Activated T-cell treated with anti-CD3 and anti-CD28 coated beads for 4 hours (primary cell): ENCODE measurements at places on chromosomes 2 and 18.

DNA sequence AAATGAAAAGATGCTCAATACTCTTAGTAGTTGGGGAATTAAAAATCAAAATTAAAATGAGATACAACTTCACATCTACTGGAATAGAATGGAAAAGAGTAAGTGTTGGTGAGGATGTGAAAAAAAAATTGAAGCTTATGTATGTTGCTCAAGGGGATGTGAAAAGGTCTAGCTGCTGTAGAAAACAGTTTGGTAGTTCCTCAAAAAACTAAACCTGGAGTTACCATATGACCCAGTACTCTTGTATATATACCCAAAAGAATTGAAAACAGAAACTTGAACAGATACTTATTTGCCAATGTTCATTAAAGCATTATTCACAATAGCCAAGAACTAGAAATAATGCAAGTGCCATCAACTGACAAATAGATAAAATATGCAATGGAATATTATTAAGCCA is 208.4 kb downstream of the FIGN start:
- no peak for DNase-seq

DNA sequence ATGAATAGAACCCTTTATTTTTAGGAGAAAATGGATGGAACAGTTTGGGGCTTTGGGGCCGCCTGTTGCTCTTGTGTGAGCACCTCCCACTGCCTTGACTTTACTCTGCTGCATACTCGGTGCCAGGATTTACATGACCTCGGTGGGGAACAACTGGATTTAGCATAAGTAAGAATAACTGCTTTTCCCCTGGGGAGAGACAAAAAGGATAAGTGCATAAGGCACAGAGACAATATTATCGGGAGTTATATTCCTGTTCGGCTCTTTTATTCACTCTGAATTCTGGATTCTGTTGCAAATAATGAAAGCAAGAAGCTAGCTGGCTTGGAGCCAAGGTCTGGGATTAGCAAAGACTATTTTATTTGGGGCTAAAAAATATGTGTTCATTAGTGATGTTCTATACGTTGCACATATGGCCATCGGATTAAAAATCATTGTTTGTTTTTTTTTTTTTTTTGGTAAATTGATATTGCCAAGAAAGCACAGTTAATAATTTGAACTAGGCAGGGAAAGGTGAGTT is 69.8 kb downstream of the CYBRD1 start:
- no peak for DNase-seq

DNA sequence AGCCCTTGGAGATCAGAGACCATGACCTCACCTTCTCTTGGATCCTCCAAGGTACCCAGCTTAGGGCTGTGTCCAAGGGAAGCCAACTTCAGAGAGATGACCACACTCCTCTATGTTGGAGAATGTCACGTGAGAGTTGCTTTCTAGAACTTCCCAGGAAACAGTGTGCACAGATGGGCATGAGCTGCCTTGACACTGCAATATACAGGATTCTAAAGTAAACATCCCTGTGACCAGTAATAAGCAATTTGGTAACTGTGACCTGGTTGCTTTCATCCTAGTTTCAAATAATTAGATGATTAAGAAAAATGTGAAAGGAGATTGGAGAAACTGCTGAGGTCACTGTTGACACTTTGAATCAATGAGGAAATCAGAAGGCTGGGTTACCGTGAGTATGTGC is 181.1 kb upstream of the EPAS1 start:
- DNase-seq: no peak

DNA sequence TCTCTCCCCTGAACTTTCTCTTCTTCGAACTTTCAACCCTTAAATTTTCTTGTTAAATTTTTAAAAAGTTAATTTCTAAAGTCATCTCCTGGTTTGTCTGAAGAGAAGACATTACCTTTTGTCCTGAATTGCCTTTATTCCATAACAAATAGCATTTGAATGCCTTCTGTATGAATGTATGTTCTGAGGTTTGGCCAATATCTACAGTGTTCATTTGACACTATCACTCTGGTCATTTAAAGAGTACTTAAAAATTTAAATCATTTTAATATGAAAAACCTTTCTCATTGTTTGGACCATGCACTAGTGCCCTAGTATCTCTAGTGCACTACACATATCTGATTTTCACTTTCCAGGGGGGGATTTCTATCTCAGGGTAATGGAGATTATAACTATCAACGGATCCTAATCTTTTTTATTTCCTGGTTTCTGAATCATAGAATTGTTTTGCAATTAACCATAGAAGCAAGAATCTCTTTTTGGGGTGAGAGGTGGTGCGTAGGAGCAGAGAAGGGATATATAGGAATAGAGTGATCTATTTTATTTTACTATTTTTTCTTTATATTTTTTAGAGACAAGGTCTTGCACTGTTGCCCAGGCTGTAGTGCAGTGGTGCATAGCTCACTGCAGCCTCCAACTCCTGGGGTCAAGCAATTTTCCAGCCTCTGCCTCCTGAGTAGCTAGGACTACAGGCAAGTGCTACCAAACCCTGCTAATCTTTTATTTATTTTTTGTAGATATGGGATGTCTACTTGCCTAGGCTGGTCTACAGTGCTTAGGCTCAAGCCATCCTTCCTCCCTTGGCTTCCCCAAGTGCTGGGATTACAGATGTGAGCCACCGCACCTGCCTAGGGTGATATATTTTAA is 25.5 kb downstream of the TANC1 start:
- no peak for DNase-seq

DNA sequence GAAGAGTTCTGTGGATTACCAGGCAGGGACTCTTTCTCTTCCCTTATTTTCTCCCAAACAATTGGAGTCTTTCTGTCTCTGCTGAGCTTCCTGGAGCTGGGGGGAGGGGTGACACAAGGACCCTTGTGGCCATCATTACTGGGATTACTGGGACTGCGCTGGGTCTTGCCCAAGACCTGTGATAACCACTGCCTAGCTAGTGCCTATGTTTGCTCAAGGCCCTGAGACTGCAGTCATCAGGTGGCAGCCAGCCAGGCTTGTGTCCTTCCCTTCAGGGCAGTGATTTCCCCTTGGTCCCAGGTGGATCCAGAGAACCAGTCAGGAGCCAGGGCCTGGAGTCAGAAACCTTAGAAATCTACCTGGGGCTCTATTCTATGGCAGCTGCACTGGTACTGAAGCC is 355.6 kb downstream of the PARD3B start:
- no peak for DNase-seq

DNA sequence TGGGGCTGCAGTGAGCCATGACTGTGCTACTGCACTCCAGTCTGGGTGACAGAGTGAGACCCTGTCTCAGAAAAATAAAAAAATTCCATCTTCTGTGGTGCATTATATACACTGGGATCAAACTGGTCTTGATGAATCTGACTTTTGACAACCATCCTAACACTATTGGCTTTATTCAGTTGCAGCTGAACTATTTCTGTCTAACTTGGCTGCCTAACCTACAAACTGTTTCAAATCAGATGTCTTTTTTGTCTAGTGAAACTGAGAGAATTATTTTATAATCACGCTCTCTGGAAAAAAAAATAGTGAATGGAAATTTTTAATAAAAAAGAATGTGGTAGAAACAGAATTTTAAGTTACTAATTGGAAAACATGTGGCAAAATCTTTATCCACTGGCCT is 15.0 kb downstream of the CTLA4 start:
- DNase-seq: no peak

GRCh38 chr18:71471963-71472725 is 1072.0 kb downstream of the CBLN2 start:
- no peak for DNase-seq

DNA sequence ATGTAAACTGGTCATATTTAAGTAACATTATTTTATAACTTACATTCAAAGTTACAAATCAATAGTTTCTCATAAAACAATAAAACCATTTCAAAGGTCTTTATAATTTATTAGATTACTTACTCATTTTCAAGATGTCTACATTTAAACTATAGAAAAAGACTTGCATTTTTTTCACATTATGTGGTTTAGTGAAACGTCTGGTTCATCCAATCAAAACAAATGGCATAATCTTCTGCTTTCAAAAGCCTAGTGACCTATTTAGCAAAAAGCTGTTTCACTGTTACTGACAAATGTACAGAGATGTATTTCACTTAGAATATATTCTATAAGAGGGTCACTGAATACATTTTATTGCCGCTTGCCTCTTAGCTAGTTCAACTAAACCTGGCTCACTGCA is 49.3 kb upstream of the MCM6 start:
- no peak for DNase-seq

GRCh38 chr2:25688236-25688635 is 14.9 kb upstream of the DTNB start:
- DNase-seq: no peak

DNA sequence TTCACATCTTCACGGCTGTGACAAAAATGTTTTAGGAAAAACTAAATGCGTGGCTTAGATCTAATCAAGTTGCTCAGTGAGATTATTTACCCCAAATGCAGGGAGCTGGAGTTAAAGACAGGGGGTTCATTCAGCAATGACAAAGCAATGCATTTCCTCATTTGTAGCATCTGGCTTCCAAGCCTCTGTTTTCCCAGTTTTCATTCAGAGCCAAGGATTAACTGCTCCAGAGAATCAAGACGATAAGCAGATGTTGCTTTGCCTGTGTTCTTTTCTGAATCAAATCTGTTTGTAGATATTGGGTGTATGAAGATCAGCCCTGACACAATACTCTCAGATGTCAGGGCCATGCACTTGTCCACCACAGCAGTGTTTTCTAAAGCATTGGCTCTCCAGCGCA is 147.4 kb upstream of the SIX2 start:
- DNase-seq: no peak

DNA sequence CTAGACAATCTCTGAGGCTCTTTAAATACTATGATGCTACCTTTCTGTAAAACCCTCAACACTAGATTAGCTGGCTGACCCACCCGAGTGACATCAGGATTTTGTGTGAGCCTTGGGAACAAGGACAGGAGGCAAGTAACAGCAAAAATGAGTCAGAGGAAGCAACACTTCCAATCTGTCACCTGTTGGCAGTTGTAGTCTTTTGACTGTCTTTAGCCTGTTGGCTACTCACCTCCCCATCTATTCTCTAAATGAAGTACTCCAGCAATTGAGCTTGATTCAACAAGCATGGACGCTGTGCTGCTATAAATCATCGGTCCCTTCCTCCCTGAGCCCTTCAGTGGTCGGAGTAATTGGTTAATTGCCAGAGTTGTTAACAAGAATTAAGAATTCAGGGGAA is 898.7 kb downstream of the BCL11A start:
- no peak for DNase-seq

DNA sequence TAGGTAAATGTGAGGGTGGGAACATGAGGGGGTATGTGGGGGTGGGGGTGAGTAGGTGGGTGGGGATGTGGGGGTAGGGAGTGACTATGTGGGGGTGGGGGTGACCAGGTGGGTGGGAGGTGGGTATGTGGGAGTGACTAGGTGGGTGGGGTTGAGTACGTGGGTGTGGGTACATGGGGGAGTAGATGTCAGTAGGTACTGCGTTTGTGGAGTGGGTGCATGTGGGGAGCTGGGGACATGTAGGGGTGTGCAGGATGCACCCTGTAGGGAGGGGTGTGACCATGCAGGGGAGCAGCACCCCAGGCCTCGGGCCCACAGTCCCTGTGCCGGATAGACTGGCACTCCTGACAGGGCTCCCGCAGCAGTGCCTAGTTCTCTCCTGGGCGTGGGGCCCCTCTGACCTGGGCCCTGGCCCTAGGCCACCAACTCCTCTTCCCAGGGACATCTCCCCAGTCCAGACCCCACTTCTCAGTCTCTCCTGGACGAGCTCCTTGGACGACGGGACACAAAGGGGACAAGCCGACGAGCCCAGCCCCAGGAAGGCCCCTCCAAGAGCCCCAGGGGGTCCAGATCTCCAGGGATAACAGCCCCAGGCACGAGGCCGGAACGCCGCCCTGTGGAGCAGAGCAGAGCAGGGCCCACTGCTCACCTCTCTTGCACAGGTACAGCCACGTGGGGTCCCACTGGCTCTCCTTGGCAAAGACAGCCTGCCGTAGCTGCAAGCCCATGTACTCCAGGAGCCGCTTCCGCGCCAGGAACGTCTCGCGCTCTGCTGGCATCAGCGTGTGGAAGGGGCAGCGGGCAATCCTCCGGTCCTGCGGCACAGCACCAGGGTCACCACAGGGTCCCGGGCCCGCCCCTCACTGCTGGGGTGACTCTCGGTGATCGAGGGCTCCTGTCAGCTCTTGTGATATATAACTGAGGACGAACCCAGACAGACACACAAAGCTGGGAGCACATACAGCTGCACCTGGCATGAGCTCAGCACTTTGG is 58.2 kb downstream of the ANKMY1 start:
- DNase-seq: no peak

- no peak for DNase-seq
Observed at GRCh38 chr2:161409308-161409907, 6.7 kb upstream of the TBR1 start.

GRCh38 chr2:28134857-28135256 is 244.3 kb downstream of the BABAM2 start:
- DNase-seq: no peak

- DNase-seq: no peak
Observed at GRCh38 chr2:72013726-72014125, 133.9 kb downstream of the CYP26B1 start.

GRCh38 chr2:72003124-72003523 is 144.5 kb downstream of the CYP26B1 start:
- no peak for DNase-seq

GRCh38 chr2:61926531-61927477 is 21.3 kb downstream of the COMMD1 start:
- no peak for DNase-seq

DNA sequence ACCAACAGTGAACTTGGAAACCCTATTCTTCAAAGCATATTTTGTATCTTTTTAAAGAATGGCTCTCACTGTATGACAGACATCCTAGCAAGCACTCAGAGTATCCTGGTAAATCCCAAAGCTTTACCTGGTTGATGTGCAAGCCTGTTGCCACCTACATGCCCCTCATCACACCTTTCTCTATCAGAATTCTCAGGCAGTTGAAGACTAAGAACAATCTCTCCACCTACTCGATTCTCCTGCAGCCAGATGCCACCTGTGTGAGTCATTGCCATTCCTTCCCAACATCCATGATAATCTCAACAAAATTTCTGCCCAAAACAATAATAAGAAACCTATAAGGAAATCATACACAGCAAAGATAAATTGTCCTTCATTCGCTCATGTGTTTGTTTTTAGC is 659.8 kb downstream of the BCL11A start:
- no peak for DNase-seq

GRCh38 chr2:238082827-238083226 is 17.3 kb upstream of the ESPNL start:
- DNase-seq: no peak

DNA sequence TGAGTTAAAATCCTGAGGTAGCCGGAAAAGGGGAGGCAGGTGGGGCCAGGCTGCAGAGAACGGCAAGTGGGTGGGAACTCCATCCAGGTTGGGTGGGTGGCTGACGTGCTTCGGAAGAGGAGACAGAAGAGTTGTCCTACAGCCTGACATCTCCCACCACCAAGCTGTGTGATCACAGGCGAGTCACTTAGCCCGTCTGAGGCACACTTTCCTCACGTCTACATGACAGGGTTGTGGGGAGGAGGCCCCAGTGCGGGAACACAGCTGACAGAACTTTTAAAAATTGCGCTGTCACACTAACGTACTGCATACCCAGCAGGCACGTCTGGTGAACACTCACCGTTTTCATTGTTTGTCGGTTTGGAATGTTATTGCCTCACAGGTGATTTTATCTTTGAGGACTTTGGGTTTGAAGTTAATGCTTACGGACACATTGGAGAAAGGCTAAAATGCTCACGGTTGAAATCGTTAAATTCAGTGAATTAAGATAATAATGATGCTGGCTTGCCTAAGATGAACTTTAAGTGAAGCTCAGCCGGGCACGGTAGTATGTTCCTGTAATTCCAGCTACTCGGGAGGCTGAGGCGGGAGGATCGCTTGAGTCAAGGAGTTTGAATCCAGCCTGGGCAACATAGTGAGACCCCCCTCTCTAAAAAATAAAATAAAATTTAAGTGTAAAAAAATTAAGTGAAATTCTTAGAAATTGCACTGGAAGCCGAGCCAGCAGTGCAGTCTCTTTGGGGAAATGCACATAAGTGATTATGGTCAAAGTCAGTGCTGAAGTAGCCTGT is 8.9 kb downstream of the EMILIN2 start:
- no peak for DNase-seq
